ENCODE measurements at places on chromosomes 5 and 9.

GRCh38 chr9:4226331-4227250, 73.3 kb downstream of the GLIS3 start:
- no peak for DNase-seq

DNA sequence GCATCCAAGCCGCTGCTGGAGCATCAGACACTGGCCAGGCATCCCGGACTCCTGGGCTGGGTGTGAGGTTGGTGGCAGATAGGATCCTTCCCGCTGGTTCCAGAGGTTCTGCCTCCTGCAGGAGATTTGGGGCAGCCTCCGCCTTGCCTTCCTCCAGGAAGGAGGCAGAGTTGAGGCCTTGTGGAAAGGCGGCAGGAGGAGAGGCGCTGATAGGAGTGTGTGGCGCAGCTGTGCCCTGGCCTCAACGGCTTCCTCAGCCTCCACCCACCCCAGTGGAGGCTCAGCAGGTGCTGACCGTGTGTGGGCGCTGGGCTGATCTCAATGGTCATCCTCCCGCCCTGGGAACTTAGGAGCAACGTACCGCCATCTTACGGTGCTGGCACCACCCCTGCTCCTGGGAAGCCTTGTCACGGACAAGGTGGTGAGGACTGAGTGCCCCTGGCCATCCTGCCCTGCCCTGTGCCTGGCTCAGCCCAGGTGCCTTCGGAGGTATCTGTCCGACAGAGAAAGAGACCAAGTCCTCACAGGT, 10.2 kb downstream of the NCS1 start:
- DNase-seq, result no peak

GRCh38 chr9:20189871-20190270, 401.0 kb upstream of the SLC24A2 start:
- peak; percentile 47 for DNase-seq

DNA sequence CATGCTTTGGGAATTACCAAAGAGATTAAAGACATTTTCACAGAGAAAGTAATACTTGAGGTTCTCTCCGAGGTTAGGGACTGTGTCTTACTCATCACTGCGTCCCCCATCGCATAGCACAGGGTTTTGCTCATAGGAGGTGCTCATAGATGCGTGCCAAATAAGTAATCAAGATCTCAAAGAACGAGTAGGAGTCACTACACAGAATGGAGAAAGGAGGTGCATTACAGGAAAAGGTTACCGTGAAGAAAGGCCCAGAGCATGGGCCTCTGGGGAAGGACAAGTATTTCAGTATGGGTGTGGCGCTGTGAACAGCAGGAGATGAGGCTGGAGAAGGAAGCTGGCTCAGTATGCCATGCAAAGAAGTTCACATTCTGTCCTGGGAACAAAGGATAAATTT, 182.4 kb downstream of the ACTL7B start:
- DNase-seq, result no peak

DNA sequence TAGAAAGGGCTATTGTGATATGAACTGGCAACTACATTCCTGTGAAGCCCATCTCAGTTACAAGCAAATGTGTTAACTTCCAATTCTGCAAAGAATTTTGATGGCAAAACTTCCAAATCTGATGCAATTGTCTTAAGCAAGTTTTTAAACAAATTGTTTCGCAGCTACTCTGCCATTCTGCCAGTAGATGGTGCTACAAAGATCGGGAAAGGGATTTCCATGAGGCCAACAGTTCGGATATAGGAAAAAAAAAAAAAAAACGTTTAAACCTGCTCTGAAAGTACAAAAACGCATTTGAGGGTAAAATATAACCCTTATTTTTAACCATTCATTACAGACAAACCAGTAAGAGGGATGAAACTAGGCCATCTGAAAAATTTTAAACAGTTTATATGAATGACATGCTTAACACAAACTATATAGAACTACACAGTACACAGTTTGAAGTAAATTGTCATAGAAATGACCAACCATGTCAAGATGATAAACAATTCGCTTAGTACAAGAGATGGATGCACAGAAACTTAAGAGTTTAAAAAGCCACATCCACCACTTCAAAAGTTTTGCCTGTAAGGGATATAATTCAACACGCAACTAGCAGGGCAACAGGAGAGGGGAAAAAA, 2.2 kb downstream of the HNRNPA0 start:
- DNase-seq, result no peak

GRCh38 chr9:130023144-130023787, 19.7 kb downstream of the FNBP1 start:
- no peak for DNase-seq

GRCh38 chr5:100794218-100794617, 108.9 kb downstream of the ST8SIA4 start:
- no peak for DNase-seq

DNA sequence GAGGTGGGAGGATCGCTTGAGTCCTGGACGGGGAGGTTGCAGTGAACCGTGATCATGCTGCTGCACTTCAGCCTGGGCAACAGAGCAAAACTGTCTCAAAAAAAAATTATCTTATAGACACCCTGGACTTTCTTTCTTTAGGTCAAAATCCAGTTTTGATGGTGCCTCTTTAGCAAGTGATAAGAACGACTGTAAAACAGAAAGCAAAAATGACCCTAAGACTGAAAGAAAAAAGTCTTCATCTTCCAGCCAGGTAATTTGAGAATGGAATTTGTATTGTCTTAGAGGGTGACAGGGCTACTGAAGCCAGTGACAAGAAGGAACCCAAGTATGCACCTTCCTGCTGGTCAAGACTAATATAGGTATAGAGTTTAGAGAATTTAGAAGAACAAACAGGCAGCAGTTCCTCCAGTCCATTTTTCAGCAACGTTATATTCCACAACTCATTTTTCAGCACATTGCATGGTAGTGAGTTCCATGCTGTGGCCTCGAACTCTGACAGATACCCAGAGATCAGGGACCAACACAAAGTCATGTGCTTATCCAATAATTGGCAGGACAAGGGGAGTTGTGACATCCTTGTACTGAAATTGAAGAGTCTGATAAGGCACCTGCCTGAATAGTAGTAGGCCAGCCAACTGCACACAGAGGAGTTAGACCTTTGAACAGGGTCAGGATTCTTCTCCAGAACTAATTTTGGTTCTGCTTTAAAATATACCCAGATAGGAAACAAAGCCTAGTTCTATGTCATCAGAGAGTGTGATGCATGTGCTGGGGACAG, 46.5 kb downstream of the GRAMD2B start:
- no peak for DNase-seq

DNA sequence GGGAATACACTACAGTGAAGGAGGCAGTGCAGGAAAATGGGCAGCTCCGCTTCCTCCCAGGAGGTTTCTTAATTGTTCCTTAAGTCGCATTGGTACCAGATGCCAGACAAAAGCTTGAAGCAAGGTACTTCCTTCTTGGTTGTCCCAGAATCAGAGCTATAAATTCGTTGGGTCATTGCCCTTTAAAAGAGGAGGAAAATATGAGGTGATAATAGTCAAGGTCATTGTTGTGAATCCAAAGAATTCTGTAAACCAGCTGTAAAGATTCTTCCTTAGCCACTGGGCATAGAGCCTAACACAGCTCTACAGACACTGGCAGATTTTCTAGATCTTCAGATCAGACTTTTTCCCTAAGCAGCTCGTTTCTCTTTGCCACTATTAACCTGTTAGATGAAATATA, 444.1 kb upstream of the TLE4 start:
- no peak for DNase-seq

- DNase-seq, result no peak
Observed at GRCh38 chr5:133323494-133324457, 272.0 kb downstream of the HSPA4 start.

DNA sequence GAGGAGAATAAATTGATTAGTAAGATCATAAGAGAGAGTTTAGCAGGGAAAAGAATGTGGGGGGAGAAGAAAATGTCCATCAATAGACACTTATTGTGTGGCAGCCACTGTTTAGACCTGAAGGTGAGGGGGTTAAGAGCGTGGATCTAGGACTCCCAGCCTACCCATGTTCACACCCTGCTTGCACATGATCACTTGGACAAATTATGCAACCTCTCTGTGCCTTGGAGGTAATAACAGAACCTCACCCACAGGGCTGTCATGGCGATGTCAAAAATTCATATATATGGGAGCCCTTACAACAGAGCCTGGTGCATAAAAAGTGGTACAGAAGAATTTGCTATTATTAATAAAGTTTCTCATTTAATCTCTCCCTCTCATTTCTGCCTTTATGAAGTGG, 86.0 kb upstream of the EQTN start:
- no peak for DNase-seq

DNA sequence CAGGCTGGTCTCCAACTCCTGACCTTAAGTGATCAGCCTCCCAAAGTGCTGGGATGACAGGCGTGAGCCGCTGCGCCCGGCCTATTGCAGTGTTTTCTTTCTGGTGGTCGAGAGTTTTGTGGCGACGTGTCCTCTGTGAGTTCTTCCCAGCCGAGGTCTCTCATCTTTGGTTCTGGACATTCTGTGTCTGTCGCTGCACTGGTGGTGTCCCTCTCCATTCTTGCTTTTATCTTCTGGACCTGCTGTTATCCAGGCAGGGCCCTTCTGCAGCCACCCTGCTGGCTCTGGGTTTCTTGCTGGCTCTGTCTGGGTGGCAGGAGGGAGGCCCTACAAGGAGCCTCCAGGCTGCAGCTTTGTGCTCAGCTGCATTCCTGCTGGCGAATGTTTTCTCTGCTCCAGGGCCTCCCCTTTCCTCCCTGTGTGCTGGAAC, 49.1 kb upstream of the EXOC3 start:
- no peak for DNase-seq

DNA sequence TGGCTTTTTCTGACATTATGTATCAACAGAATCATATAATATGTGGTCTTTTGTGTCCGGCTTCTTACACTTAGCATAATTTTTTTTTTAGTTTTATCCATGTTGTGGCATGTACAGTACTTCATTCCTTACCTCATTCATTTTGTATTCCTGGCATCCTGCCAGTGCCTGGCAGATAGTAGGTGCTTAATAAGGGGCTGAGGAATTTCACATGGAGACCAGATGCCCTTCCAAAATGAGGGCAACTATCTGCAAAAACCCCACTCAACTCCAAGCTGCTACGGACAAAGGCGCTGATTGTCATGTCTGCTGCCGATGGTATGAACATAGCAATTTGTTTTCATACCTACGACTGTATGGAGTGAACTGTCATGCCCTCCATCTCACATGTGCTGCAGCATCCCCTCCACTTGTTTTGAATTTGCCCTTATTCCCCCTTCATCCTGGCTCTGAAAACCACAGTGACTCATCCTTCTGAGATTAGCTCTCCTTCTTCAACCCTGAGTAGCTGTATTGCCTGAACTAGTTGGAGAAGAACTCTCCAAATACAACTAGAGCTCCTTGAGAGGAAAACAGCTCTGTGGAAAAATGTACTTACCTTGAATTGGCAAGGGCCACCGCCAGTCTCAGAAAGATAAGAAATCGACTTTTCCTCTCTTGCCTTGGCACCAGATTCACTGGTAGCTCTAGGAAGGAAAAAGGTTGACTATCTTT, 41.3 kb upstream of the FOXE1 start:
- DNase-seq, result no peak

DNA sequence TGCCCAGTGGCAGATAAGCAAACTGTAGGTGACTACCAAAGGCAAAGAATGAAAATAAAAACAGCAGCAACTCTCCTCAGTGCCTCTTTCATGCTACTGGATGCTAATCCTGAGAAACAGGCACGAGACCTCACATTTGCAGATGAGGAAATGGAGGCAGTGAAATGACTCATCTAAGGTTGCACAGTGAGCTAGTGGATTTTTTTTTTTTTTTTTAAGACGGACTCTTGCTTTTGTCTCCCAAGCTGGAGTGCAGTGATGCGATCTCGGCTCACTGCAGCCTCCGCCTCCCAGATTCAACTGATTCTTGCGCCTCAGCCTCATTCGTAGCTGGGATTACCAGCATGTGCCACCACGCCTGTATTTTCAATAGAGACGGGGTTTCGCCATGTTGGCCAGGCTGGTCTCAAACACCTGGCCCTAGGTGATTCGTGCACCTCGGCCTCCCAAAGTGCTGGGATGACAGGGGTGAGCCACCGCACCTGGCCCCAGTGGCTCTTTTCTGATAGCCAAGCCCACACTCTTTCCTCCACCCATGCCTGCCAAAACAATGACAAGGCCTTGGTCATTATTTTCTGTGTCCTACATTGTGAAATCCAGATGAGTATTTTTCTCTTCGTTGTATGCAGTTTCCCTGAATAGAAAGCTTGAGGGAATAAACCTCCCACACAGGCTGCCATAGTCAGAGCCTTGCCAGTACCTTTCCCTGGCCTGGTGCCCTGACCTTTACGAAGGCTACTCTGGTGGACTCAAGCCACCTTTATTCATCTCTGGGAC, 19.2 kb downstream of the DOCK2 start:
- no peak for DNase-seq

DNA sequence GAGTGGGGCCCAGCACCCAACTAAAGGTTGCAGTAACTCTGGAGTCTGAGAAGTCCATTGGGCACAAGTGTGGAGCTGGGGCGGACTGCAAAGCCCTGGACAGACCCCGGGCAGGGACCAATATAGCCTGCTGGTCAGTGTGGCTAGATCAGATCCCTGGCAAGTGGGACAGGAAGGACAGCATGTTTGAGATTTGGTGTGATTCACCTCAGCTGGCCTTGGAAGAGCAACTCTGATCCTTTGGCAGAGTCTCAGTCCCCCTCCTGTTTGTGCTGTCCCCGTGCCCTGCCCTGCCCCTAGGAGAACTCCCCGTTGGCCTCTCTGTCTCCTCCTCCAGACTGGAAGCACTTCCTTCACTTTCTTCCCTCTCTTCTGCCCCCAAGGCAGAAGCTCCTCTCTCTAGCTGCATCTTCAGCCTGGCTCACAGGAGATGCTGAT, 255.3 kb downstream of the FSTL4 start:
- DNase-seq, result no peak

DNA sequence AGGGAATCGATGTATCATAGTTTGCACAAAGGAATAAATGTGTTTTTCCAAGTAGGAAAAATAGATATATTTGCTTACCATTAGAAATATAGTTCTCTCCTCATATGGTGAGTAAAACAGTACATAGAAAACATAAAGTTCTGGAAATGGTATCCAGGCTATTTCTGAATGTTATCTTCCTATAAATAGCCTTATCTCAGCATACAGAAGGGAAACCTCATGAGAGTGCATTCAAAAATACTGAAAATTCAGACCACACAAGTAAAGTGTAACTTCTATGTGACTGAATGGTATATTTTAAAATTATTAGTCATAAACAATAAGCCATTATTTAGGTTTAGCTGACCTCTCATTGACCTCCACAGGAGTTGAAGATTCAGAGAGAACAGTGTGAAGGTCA, 43.5 kb downstream of the MOCS2 start:
- DNase-seq, result no peak

GRCh38 chr5:172886974-172887501, 53.0 kb downstream of the ERGIC1 start:
- DNase-seq, result no peak

DNA sequence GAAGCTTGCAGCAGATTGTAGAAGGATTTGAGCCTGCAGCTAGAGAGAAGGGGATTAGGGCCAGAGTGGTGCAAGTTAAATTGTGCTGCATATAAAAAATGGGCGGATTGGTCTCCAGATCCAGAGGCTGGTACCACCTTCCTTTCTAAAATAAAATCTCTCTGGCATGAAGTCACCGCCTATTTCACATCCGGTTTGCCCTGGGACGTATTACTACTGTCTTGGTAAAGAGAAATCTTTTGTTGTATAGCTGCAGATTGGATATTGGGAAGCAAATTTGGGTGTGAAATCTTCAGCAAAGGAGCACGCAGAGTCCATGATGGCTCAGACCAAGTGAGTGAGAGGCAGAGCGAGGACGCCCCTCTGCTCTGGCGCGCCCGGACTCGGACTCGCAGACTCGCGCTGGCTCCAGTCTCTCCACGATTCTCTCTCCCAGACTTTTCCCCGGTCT, at the start of gene GABRA1:
TSS of gene GABRA1 (plus strand) at position 180 of the 451 bp plus-strand sequence. CDS start 2,691 bp downstream, outside the sequence.
- DNase-seq, result peak; percentile 38
